Subcutaneous preadipocyte (primary cell): ENCODE measurements at places on chromosomes 1 and 21. TPM values are rescaled to one million over a fixed set of nuclear protein-coding genes. Genes with fewer than 3 reads are reported as not detected.

Gene C8A
- total RNA-seq = not detected in 2 replicates

Gene TRIM17
- under 0.01 TPM in 1 of 2 replicates, not detected in the other for total RNA-seq

Gene GREM2
- 4.8 and 8.6 TPM in 2 replicates for total RNA-seq

Gene RAB25
- total RNA-seq = not detected in 2 replicates

Gene NKAIN1
- under 0.01 and 0.59 TPM in 2 replicates for total RNA-seq

Gene SPOCD1
- total RNA-seq = 39.7 and 74.5 TPM in 2 replicates

Gene MPC2
- 21.5 and 26.5 TPM in 2 replicates for total RNA-seq

Gene LCE3D
- total RNA-seq = not detected in 2 replicates

Gene PPFIA4
- 2.3 and 7.0 TPM in 2 replicates for total RNA-seq

Gene C21orf91
- total RNA-seq = 7.7 and 9.6 TPM in 2 replicates

Gene HAX1
- total RNA-seq = 88.6 and 95.0 TPM in 2 replicates
